ENCODE measurements at places on chromosomes 2 and 18. TPM values are rescaled to one million over a fixed set of nuclear protein-coding genes. Genes with fewer than 3 reads are reported as not detected.

FSIP2 gene
- total RNA-seq: 0.50 TPM

ANKZF1 gene
- total RNA-seq: 92.5 TPM

HRH4 gene
- 3.2 TPM for total RNA-seq

KIF1A gene
- 0.18 TPM for total RNA-seq

TCF23 gene
- total RNA-seq: not detected

POTEF gene
- not detected for total RNA-seq

LAPTM4A gene
- 46.0 TPM for total RNA-seq

CDH19 gene
- not detected for total RNA-seq

TBR1 gene
- total RNA-seq: not detected

KCNJ13 gene
- total RNA-seq: not detected

FZD7 gene
- 0.30 TPM for total RNA-seq

PPM1G gene
- 50.2 TPM for total RNA-seq

LHCGR gene
- not detected for total RNA-seq

PLGLB2 gene
- total RNA-seq: 3.6 TPM

EMILIN1 gene
- 1.7 TPM for total RNA-seq

UGT1A8 gene
- total RNA-seq: not detected

MYL12A gene
- 500 TPM for total RNA-seq

UPP2 gene
- not detected for total RNA-seq

CREG2 gene
- total RNA-seq: 0.39 TPM

KCNG2 gene
- not detected for total RNA-seq

ADRA2B gene
- total RNA-seq: 0.85 TPM

MAPK4 gene
- not detected for total RNA-seq

LRRTM4 gene
- not detected for total RNA-seq

XIRP2 gene
- not detected for total RNA-seq

SDC1 gene
- not detected for total RNA-seq

AQP12A gene
- total RNA-seq: not detected

HOXD13 gene
- total RNA-seq: not detected

PSME4 gene
- total RNA-seq: 64.5 TPM

GPR45 gene
- not detected for total RNA-seq

DUSP2 gene
- total RNA-seq: 319 TPM

MEP1B gene
- total RNA-seq: not detected

DTNA gene
- total RNA-seq: not detected

ERBB4 gene
- not detected for total RNA-seq

LINC00305 gene
- total RNA-seq: not detected

FBXO15 gene
- total RNA-seq: 0.75 TPM

HOXD1 gene
- total RNA-seq: not detected

MBP gene
- 127 TPM for total RNA-seq

SOX11 gene
- total RNA-seq: not detected

UCN gene
- total RNA-seq: 1.6 TPM

KLHL30 gene
- total RNA-seq: not detected

MAP3K19 gene
- not detected for total RNA-seq

KCNS3 gene
- not detected for total RNA-seq

STPG4 gene
- not detected for total RNA-seq

LONRF2 gene
- 0.12 TPM for total RNA-seq

MARCO gene
- total RNA-seq: not detected

SGPP2 gene
- total RNA-seq: 5.1 TPM

CYP27C1 gene
- not detected for total RNA-seq

INPP5D gene
- 184 TPM for total RNA-seq

NFATC1 gene
- total RNA-seq: 73.4 TPM

APCDD1 gene
- total RNA-seq: not detected

C1GALT1C1L gene
- total RNA-seq: not detected
